ENCODE measurements at places on chromosomes 7 and 10. TPM values are rescaled to one million over a fixed set of nuclear protein-coding genes. Genes with fewer than 3 reads are reported as not detected.

DNA sequence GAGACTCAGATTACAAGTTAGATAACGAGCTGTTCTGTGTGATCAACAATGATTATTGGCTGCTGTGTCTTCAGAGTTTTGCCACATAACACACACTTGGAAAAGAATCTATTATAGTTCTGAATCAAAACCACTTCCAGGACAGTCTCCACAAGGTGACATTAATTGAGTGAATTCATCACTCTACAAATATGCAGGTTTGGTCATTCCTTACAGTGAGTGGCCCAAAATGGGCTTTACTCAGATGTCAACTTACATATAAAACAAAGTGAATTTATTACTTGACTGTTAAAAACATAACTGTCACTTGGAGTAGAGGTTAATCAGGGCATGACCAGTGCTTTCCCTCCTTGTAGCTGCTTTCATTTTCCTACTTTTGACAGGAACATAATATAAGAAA lies 984.3 kb downstream of the REEP3 start:
- H3K27me3 ChIP-seq, result no peaks in the 10 kb centered on the region
- H3K4me1 ChIP-seq, result no peaks in the 10 kb centered on the region
- no peaks in the 10 kb centered on the region for H3K36me3 ChIP-seq

DNA sequence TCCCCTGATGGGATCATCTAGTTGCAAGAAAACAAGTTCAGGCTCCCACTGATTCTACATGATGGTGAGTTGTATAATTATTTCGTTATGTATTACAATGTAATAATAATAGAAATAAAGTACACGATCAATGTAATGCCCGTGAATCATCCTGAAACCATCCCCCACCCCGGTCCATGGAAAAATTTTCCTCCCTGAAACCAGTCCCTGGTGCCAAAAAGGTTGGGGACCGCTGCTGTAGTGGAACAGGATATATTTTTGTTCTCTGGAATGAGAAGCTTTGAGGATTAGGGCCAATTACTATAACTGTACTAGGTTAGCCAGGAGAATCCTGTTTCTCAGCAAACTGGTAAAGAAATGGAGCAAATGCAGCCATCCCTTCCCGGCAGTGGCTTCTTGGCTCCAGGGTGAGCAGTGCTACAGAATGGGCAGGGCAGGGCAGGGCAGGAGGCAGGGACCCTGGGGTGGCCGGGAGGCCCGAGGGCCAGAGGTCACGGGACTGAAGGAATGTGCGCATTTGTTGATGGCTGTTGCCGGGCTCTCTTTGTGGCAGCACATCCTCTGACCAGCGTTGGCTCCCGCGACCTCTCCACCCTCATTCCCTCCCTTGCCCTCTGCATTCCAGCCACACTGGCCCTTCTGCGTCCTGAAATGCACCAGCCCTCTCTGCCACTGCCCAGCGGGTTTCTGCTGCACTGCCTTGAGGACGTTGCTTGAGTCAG lies 162.3 kb upstream of the NPS start:
- no peaks in the 10 kb centered on the region for H3K36me3 ChIP-seq
- no peak overlapping the region for H3K4me3 ChIP-seq
- no peak overlapping the region for H3K27ac ChIP-seq
- no peaks in the 10 kb centered on the region for H3K27me3 ChIP-seq
- H3K4me1 ChIP-seq, result no peaks in the 10 kb centered on the region

GRCh38 chr7:20831451-20831850 lies 44.8 kb upstream of the SP8 start:
- H3K36me3 ChIP-seq, result no peaks in the 10 kb centered on the region
- H3K27ac ChIP-seq, result no peak overlapping the region
- no peaks in the 10 kb centered on the region for H3K27me3 ChIP-seq
- DNase-seq, result no peak
- no peaks in the 10 kb centered on the region for H3K4me1 ChIP-seq
- H3K4me3 ChIP-seq, result no peak overlapping the region

GRCh38 chr10:32959006-32959920 lies 1.2 kb upstream of the ITGB1 start:
- peak overlapping the region; percentile 80 for H3K4me3 ChIP-seq
- no peaks in the 10 kb centered on the region for H3K27me3 ChIP-seq
- H3K27ac ChIP-seq, result peak overlapping the region; percentile 90
- no peak for DNase-seq
- peaks cover 38% of the 10 kb centered on the region for H3K4me1 ChIP-seq

- H3K27ac ChIP-seq, result no peak overlapping the region
- H3K4me1 ChIP-seq, result no peaks in the 10 kb centered on the region
- H3K36me3 ChIP-seq, result no peaks in the 10 kb centered on the region
- no peak overlapping the region for H3K4me3 ChIP-seq
- no peak for DNase-seq
- H3K27me3 ChIP-seq, result peaks cover 94% of the 10 kb centered on the region
Observed at GRCh38 chr7:97015279-97015678, 9.4 kb downstream of the DLX5 start.

SGCE gene
- total RNA-seq, result 2.0 TPM

Data from activated T-helper 2 cell treated with anti-CD3 and anti-CD28 coated beads, Interferon-gamma antibody, Interleukin-2, Interleukin-4, amounts not matched to agents 10 μg/mL and 5 μg/mL and 100 μg/mL, durations not matched to agents 14 hours and 24 hours and 36 hours (primary cell).